GM06990 (cell line): ENCODE measurements at places on chromosomes 2 and 18.

GRCh38 chr2:238159071-238159539, 335 bp downstream of the ERFE start:
- DNase-seq = no peak

DNA sequence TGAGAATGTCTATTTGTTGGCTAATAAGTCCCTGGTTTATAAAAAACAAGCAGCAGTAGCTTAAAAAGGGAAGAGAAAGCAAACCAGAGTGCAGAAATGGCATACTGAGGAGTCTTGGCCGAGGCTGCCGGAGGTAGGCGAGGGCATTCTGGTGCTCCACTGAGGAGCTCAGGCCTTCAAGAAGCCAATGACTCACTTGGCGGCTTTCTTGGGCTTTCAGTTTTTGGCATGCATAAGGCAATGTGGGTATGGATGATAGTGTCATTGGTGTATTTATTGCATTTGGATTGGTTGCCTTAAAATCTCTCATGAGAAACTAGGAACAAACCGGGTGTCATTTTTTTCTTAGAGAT, 119.6 kb upstream of the ARL5A start:
- DNase-seq = no peak

GRCh38 chr2:56244911-56245530, 61.2 kb downstream of the CCDC85A start:
- no peak for DNase-seq

DNA sequence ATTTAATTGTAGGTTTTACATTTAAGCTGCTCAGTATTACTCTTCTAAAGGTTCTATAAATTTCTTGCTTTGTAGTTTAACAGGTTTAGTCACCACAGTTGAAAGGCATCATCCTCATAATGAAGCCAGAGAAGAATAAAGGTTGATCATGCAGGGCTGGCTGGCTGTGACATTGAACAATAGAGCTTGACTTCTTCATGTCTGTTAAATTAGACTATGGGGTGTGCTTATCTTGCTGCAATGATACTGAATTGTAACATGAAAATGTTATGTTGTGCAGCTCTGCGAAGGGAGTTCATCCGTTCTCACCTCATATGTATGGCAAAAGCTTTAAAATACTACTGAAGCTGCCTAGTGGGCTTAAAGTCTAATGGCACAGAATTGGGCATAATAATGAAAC, 81.8 kb downstream of the CAMKMT start:
- DNase-seq = no peak

DNA sequence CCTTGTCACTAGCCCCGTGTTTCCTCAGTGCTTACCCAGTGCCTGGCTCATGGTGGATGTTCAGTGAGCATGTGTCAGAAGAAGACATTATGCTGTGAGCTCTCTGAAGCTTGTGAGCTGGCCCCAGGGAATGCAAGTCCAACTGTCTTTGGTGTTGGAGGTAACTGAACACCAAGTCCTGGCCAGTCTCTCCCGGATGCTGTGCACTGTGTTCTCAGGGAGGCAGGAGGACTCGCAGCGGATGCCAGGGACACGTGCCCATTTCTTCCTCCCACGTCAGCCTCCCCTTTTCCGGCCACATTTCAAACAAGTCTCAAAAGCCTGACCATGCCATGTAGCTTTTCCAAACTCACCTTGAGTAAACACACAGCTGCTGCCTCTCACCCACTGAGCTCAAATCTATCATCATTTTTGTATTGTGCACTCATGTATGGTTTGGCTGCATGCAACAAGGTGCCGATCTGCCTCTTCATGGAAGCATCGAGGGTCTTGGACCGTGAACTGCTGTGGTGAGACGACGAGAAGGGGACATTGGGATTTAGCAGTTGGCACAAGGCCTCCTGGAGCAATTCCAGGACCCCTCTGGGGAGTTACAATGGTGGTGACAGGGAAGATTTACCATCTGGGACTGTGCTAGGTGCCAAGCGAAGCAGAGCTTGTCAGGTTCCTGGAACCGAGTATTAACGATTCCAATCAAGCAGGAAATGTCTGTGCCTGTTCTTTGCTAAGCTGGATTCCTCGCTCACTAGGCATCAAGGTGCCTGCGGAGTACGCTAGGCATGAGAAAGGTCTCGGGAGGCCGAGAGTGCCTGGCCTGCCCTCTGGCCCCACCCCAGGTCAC, 44.4 kb upstream of the MGAT4A start:
- DNase-seq = no peak

DNA sequence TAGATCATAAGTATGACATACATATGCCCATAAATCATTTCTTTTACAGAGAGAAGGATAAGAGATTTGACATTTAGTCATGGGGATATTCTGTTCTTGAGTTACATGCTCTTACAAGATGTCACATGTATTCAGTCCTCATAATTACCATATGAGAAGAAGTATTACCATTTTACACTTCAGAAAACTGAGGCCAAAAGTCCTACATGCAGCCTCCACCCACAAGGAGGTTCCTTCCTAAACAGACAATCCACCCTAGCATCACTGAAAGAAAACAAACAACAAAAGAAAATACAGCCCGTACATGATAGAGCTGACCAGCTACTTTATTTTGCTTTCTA, 335.1 kb downstream of the SETBP1 start:
- no peak for DNase-seq

DNA sequence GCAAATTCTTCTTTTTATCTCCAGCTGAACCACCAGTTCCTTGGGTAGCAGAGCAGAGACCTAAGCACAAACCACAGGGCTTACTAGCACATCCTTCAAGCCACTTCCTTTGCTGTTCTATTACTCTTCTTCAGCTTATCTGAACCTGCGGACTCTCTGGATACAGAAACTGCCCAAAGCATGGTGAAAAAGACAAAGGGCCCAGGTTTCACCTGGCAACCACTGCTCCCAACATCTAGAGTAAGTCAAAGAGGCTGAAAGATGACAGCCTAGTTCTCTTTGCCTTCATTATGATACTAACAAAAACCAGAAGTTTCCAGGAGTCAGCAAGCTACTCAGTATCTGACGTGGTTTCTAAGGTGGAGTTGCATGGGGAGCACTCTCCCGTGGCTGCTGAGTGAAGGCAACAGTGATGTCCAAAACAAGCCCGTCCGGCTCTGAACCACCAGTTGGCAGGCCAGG, 43.4 kb downstream of the KANSL3 start:
- no peak for DNase-seq

DNA sequence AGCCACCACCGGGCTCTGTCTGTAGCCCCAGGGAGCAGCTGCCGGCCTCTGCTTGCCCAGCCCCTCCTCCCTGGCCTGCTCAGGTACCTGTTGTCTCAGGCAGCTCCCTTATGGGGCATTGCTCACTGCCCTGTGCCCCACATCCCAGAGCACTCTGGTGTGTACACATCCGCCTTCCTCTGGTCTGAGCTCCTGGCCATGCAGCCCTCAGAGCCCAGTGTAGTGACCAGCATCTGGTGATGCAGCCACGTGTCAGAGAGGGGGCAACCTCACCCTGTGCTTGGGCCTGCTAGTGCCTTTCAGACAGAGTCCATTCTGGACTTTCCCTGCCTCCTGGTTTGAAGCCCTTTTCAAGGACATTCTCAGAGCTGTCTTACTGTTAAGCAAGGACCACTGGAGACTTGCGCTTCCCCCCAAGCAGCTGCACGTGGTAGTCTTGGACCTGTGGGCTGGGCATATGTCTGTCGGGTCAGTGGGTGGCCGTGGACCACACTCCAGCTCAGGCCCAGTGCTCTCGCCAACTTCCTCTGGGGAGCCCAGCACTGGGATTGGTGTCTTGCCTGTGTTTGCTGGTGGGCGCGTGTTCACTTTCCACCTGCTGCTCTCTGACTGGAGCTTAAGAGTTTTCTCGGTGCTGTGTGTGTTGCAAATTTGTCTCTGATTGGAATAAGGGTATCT, 30.7 kb downstream of the DGKD start:
- no peak for DNase-seq

GRCh38 chr2:12168354-12168753, 421.9 kb downstream of the LPIN1 start:
- DNase-seq = no peak

- DNase-seq = no peak
Measured at GRCh38 chr2:205683502-205684367, 1.4 kb downstream of the NRP2 start.

DNA sequence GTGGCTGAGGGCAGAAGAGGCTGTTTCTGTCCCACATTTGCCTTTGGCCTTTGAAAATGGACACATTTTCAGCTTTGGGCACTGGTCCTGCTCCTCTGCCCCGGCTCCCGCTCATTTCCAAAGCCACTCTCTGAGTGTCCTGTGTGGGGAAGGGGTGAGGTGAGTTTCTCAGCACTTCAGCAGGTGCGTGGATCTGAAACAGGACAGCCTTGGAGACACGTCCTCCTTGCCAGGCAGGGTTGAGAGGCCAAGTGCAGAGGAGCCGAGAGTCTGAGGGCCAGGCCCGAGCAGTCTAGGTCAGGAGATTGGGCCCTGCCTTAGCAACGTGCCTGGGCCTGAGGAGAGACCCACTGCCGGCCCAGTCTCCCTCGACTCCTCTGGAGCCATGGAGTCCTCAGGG, 21.9 kb upstream of the ALPI start:
- DNase-seq = no peak

DNA sequence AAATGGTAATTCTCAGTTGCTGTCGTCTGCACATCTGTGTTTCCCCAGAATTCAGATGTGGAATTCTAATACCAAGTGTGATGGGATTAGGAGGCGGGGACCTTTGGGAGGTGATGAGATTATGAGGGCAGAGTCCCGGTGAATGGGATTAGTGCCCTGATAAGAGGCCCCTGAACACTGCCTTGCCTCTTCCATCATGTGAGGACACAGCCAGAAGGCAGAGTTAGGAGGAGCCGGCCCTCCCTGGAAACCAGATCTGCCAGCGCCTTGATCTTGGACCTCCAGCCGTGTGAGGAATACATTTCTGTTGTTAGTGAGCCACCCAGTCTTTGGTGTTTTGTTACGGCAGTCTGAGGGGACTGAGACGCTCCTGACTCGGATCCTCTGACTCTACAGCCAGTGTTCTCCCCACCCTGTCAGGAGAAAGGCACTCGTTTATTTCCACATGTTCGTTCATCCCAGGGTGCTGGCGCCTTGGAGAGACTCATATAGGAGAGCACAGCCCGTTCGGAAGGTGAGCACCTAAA, 395.0 kb downstream of the ZNF516 start:
- no peak for DNase-seq

- DNase-seq = no peak
Measured at GRCh38 chr2:127045792-127046501, 61.0 kb downstream of the BIN1 start.

- no peak for DNase-seq
Measured at GRCh38 chr2:19810637-19811036, 91.1 kb downstream of the TTC32 start.

DNA sequence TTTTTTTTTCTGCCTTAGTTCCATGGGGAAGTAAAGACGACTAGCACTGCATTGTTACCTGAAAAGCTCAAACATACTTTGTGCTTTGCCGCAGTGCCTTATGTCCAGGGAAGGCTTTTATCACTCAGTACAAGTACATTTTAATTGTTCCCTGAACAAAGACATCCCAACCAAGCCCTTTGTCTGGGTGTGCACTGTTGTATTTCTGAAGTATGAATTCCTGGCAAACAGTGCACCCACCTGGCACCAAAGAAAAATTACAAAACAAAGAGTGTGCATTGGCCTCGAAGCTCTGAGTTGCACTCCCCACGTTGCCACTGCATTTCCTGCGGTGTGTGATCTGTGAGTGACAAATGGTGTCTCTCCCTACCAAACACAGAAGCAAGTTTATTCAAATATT, 858.5 kb upstream of the PIK3C3 start:
- DNase-seq = no peak

DNA sequence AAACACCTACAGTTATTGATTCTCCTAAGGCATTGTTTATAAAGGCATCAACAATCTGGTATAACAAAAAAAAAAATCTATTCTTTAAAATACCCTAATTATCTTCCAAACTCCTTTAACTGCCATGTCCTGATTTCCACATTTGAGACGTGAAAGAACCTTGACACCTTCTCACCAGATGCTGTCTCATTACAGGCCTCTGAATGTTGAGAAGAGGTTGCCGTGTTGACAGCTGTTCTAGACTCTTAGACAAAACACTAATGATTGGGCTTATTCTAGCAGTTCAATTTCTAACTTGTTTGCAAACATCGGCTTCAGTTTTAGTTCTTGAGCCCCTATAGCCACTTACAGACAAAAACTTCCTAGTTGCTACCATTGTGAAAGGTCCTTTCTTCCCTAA, 988.8 kb downstream of the LRP1B start:
- DNase-seq = no peak

GRCh38 chr2:201182650-201183364, at the start of gene CASP10:
Gene CASP10 (plus strand): TSS chr2:201183141. CDS start chr2:201185778, 2,637 bp downstream.
- peak; percentile 43 for DNase-seq

- DNase-seq = no peak
Measured at GRCh38 chr2:221876016-221876415, 303.9 kb upstream of the EPHA4 start.

DNA sequence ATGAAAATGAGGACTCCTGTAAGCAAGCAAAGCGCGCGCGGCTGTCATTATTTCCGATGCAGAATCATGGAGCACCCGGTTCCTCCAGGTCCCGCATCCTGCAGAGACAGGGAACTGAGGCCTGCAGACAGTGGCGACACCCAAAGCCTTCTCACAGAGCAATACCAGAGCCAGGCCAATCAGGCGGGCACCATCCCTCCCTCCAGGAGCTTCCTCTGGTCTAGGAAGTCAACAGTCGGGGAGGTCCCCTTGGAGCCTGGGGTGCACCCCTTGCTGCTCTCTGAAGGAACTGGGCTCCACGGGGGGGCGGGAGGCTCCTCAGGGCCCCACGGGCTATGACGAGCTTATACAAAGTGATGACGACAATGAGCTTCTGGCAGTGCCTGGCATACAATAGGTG, 60.3 kb upstream of the HPCAL1 start:
- no peak for DNase-seq

GRCh38 chr2:101473911-101474701, 806 bp downstream of the RFX8 start:
- DNase-seq = peak; percentile 13

DNA sequence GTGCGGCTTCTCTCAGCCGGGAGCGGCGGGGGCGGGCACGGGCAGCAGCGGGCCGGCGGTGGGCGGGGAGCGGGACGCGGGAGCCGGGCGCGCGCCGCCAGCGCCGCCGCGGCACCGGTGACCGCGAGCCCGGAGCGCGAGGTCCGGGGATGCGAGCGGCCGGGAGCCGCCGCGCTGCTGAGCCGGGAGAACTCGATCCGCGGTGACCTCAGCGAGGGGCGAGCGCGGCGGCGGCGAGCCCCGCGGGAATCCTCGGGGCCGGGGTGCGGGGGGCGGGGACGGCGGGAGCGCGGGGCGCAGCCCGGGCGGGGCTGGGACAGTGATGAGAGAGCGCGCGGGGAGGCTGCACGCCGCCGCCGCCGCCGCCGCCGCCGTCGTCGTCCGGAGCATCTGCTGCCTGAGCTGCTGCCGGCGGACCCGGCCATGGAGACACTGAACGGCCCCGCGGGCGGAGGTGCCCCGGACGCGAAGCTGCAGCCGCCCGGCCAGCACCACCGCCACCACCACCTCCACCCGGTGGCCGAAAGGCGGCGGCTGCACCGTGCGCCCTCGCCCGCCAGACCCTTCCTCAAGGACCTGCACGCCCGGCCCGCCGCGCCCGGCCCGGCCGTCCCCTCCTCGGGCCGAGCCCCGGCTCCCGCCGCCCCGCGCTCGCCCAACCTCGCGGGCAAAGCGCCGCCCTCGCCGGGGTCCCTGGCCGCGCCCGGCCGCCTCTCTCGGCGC, at the start of gene MTCL1:
TSS of gene MTCL1 (plus strand) at position 319 of the 723 bp plus-strand sequence. CDS start at position 424, 105 bp downstream.
- peak; percentile 49 for DNase-seq
